Neural progenitor cell (in vitro differentiated cells): ENCODE measurements at places on chromosomes 7 and 10. TPM values are rescaled to one million over a fixed set of nuclear protein-coding genes. Genes with fewer than 3 reads are reported as not detected.

OR2A14 gene
- total RNA-seq: not detected in 2 replicates

RAPGEF5 gene
- 4.6 and 5.7 TPM in 2 replicates for total RNA-seq

- DNase-seq: no peak
Measured at GRCh38 chr10:53379956-53380355, 607.4 kb upstream of the MBL2 start.

- DNase-seq: no peak
Measured at GRCh38 chr10:53697038-53697437, 924.5 kb upstream of the MBL2 start.

DNA sequence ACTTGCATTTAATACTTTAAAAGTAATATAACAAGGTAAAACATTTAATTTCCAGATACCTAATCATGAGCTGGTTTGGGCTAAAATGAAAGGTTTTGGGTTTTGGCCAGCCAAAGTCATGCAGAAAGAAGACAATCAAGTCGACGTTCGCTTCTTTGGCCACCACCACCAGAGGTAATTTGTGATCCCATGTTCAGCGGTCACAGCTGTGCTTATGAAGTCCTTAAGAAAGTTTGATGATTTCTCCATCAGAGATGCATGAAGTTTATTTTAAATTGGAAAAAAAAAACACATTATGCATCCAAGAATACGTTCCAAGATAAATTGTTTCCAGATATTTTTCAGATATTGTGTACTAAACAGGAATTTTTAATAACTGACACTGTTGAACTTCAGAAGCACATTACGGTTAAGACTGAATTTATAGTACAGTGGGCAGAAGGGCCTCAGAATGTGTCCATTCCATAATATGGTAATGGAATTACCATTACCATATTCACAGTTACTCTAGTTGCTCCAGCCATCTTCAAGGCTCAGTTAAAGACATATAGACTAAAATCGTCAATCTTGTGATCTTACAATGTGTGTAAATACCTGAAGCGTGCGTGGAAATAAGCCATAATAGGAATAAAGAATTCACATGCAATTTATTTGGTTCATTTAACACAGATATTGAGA, 106.8 kb downstream of the ZMYND11 start:
- no peak for DNase-seq

TMEM176A gene
- 0.62 TPM in 1 of 2 replicates, not detected in the other for total RNA-seq

GRCh38 chr10:131406676-131407392, 95.3 kb upstream of the TCERG1L start:
- DNase-seq: no peak

DNA sequence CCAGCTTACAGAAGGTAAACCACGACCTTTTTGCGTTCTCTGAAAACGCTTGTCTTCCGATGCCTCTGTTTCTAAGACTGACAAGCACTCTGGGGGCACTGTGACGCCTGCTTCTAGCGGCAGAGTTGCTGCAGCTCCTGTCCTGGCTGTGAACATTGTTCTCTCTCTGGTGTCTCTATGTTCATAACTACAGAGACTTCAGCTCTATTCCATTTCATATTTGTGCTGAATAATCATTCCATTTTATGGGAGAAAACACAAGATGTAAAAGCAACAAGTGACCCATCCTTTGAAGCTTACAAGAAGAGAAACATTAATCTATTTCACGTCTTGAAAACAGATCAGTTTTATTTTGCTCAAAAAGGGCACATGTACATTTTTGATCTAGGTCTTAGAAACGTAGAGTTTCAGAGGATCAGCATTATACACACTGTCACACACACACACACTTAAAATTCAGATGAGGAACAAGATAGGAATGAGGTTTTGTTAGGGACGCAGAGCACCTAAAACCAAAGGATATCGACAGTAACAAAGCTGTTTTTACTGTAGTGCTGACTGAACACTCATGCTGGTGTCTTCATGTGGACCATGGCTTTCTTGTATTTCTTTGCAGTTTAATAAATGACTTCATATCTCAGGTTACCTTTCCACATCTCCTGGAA, 3.0 kb downstream of the IKZF1 start:
- peak; percentile 48 for DNase-seq

PLAC9 gene
- total RNA-seq: not detected in 2 replicates

DNA sequence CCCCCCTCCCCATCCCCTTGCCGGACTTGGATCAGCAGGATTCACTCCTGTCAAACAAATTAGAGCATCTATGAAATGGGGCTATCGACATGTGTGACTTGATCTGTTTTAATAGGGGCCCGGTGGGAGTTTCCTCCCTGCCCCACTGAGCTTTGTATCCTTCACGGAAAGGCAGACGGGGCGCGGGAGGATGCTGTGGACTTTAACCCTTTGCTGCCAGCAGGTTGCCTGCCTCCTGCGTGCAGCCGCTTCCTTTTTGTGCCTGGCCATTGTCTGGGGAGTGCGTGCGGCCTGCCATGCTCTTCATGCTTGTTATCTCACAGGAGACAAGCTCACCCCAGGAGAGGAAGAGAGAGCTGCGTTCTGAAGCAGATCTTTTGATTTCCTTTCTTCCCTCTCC, 512.8 kb upstream of the GALNT17 start:
- DNase-seq: peak; percentile 69

DNA sequence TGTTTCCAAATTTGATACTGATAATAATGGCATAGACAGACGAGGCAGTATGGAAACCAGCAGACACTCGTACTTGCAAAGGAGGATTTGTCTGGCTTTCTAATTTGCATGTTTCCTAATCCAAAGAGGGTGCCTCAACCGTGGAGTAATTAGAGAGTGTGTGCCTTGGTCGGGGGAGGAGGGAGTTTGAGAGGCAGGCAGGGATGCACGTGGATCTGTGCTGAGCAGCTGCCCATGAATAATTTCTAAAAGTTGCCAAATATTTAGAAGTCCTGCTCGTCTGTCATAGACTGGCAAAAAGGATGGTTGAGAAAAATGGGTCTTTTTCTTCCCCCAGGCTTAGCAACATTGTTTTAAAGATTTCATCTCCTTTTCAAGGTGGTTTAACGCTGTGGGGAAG, 69.4 kb downstream of the PTPRE start:
- peak; percentile 45 for DNase-seq

- no peak for DNase-seq
Measured at GRCh38 chr10:35394411-35394851, 58.1 kb downstream of the CCNY start.

DNA sequence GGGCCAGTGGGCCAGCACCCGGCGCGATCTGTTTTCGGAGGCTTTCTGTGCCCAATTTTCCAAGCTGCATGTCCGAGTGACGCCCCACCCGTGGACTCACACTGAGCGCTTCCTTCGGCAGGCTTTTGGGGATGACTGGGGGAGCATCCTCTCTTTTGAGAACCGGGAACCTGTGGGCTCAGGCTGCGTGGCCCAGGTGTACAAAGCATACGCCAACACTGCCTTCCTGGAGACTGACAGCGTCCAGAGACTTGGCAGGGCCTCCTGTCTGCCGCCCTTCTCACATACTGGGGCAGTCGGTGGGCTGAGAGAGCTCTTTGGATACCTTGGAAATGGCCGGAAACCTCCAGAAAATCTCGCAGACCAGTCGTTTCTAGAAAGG, 1.0 kb downstream of the ADCK2 start:
- no peak for DNase-seq

PRKCQ gene
- 3.5 TPM in 2 replicates for total RNA-seq

DNA sequence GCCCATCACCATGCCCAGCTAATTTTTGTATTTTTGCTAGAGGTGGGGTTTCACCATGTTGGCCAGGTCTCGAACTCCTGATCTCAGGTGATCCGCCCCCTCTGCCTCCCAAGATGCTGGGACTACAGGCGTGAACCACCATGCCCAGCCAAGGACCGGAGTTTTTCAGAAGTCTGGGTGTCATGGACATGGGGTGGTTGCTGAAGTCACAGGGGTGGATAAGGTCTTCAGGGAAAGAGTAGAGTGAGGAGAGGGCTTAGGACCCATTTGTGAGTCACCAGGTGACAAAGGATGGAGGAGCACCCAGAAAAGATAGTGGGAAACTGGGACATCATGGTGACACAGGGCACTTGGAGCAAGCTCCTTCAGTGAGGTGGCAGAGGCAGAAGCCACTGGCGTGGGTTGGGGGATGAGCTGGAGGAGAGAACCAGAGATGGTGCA, 2.8 kb upstream of the GPRIN2 start:
- no peak for DNase-seq

GRCh38 chr7:142916508-142916907, 17.0 kb downstream of the TRPV5 start:
- DNase-seq: no peak

- no peak for DNase-seq
Measured at GRCh38 chr10:28250358-28250757, 52.5 kb downstream of the MPP7 start.

DNA sequence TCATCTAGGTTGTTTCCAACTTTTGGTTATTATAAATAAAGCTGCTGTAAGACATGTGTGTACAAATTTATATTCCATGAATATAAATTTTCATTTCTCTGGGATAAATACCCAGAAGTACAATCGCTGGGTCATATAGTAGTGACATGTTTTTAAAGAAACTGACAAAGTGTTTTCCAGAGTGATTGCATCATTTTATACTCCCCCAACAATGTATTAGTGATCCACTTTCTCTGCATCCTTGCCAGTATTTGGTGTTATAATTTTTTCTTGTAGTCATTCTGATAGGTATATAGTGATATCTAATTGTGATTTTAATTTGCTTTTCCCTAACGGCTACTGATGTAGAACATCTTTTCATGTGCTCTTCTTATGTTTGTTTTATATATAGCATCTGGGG, 27.0 kb upstream of the ARHGAP21 start:
- no peak for DNase-seq

PTPRN2 gene
- 3.0 and 4.9 TPM in 2 replicates for total RNA-seq

GLI3 gene
- total RNA-seq: 32.0 and 33.0 TPM in 2 replicates

DNA sequence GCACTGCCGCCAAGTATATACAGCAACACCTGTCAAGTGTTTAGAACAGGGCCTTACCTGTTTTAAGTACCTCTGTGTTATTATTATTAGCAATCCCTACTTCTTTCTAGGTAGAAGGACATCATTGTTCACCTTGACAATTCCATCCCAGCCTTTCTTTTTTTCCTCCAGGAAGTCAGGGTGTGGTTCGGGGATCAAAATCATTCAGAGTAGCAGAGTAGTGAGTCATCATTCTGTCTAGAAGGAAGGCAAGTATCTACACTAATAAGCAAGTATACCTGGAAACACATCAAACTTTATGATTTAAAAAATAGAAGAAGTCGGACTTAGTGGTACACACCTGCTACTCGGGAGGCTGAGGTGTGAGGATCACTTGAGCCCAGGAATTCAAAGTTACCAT, 25.5 kb upstream of the CAPZA2 start:
- DNase-seq: no peak

- no peak for DNase-seq
Measured at GRCh38 chr10:119166118-119166500, 595 bp upstream of the SFXN4 start.

DNA sequence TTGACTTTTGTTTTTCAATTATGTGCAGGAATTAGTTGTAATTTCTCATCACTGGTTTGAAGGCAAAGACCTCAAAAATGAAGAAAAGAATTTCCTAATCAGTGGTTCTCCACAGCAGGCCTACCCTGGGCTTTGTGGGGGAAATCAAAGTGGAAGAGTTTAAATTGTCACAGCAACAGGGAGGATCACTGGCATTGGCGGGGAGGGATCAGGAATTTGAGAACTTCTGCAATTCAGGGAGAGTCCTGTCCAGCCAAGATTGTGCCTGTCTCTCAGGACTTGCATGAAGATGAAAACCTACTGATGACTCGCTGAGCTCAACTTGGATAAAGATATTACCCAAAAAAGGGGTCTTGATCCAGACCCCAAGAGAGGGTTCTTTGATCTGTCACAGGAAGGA, 70.1 kb downstream of the HACD1 start:
- peak; percentile 7 for DNase-seq

- DNase-seq: no peak
Measured at GRCh38 chr10:20391629-20392028, 505.5 kb downstream of the NEBL start.

DNA sequence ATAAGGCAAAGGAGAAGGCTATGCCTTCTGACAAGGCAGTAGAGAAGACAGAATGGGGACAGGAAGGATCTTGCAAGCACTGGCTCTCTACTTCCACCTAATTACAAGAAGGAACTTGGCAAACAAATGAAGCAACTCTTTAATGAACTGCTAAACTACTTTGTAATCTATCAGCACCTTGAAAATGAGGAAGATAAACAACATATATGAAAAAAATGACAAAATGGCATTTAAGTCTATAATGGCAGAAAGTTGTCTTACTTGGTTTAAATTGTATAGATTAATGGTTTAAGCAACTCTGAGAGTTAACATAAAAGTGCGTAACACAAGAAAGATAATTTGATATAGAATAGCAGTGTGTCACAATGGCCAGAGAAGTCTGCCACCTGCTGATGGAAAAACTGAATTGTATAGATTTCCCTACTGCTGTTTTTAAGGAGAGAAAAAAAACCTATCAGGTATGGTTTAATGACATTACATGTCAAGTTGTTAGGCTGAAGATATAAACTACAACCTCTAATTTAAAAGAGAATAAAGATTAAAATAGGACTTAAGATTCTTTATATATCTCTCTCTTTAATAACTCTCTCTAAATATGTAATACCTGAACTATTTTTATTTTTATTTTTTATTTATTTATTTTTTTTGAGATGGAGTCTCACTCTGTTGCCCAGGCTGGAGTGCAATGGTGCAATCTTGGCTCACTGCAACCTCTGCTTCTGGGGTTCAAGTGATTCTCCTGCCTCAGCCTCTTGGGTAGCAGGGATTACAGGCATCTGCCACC, 11.8 kb downstream of the NT5C3A start:
- peak; percentile 33 for DNase-seq

DNA sequence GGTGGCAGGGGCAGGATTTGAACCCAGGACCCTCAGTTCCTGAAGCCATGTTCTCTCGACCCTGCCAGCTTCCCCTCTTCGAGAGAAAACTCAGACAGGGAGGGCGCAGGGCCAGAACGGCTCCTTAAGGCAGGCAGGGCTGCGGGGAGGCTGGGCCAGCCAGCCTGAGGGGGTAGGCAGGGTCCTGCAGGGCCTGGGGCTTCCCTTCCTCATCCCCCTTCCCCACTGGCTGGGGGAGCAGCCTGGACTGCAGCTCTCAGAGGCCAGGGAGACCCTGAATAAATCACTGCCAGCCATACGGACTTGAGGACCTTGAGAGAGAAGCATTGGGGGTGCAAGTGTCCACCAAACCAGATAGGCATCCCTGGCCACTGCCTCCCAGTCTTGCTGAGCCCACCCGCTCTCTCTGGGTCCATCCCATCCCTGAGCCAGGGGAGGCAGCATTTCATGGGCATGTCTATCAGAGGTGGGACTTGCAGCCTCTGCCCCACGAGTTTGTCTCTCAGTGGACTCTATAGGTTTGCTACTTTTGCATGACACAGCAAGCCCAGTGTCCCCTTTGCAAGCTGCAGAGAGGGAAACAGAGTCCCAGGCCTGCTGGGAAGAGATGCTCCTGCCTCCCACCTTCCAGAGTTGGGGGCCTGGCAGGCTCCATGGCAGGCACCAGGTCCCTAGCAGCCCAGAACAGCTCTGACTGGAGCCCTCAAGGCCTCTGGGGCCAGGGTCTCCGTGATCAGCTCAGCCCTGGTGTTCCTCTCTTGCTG, 70.9 kb downstream of the MYL10 start:
- DNase-seq: no peak

- no peak for DNase-seq
Measured at GRCh38 chr7:133061357-133061756, 20.5 kb downstream of the CHCHD3 start.

LRRN3 gene
- total RNA-seq: 1.7 and 2.4 TPM in 2 replicates
